Head of caudate nucleus (tissue), 42 donors: ENCODE measurements at places on chromosomes 2 and 18.

DNA sequence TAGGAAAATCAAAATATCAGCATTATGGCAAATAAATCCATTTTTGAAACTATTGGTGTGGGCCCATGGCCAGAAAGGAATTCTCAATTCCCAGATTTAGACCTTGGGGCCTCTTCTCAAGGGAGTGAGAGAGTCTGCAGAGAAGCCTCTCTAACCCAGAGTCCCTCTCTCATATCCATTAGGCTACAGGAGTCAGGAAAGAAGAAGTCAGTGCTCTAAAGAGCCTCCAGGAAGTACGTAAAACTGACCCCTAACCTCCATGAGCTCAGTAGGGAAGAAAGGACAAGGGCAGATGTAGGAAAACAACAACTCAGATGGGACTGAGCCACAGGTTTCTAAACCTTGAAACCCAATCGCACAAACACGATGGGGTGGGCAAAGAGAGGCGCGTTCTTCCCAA, 479.9 kb upstream of the TNP1 start:
- no peak for DNase-seq

DNA sequence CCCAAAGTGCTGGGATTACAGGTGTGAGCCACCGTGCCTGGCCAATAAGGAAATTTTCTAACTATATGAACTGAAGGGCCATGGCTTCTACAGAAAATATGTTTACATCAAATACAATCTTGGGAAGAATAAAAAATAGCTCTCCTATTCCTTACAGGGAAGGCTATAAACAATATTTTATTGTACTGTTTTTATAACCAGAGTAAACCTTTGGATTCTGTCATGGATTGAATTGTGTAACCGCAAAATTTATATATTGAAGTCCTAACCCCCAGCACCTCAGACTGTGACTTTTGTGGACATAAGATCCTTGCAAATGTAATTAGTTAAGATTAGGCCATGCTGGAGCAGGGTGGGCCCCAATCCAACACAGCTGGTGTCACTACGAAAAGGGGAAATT, 8.3 kb downstream of the HSBP1L1 start:
- DNase-seq = no peak

DNA sequence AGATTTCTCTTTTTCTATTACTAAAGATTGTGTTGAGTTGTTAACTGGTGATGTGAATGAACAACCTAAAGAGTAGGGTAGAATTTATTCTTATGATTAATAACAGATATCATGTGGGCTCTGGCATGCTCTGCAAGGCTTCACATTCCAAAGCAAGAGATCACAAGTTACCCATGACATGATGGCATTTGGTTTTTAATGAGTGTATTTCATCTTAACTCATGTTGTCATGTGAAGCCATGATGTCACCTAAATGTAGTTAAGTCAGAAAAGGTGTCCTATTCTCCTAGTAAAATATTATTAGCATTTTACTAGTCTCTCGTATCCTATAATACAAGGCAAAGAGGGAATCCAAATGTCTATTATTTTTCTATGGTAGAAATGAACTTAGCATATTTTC, 678.0 kb downstream of the ARHGAP15 start:
- DNase-seq = no peak

DNA sequence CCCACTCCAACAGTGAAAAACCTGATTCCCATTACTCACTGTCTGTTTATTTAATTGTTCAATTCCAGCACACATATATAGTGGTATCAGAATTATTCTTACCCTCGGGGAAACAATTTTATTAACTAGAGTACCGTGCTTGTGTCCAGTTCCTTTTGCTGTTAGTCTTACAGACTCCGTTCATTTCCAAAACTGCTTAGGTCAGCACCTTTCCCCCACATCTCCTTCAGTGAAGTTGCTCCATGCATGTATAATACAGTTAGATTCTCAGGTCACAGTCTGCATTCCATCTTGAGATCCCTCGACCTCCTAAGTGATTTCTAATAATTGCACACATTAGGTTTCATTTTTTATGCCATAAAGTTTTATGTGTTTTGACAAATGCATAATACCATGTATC, 56.3 kb upstream of the ZNF521 start:
- no peak for DNase-seq

DNA sequence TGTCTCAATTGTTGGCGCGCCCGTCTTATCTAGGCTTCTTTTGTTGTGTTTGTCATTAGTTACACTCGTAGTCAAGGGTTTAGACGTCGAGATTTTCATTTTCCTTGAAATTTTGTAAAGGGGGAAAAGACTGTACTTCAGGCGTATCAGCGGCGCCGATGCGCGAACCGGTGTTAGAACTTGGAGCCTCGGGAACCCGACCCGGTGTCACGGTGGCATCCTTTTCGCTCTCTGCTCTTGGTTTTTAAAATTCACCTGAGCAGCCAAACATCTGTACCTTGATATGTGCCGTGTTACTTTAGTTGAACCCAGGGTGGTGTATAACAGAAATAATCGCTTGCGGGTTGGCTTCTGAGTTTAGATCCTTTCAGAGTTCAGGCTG, 643 bp downstream of the RMC1 start:
- peak; percentile 24 for DNase-seq

DNA sequence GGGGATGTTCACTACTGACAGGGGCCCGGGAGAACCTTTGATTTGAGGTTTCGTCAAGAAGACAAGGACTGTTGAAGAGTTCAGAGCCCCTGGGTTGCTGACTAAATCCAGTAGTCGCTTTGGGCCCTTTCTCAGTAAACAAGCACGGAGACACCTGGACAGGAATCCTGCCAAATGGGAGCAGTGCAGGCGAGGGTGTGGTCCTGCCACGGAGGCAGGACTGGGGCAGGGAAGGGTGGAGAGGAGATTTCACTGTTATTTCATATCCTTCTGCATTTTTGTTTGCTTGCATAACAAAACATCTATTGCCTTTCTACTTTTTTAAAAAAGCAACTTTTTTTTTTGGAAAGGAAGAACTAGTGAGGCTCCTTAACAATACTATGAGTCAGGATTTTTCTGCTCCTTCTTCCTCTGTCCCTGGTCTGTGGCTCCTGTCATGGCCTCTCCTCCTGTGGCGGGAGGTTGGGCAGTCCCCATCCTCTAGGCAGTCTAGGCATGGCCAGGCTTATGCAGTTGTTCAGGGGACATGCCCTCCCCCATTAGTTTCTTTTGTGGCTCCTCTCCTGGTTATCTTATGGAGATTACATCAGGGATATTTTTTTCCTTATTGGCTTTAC, 57.7 kb downstream of the ARHGEF4 start:
- DNase-seq = no peak
